ENCODE measurements at places on chromosomes 2 and 18.

DNA sequence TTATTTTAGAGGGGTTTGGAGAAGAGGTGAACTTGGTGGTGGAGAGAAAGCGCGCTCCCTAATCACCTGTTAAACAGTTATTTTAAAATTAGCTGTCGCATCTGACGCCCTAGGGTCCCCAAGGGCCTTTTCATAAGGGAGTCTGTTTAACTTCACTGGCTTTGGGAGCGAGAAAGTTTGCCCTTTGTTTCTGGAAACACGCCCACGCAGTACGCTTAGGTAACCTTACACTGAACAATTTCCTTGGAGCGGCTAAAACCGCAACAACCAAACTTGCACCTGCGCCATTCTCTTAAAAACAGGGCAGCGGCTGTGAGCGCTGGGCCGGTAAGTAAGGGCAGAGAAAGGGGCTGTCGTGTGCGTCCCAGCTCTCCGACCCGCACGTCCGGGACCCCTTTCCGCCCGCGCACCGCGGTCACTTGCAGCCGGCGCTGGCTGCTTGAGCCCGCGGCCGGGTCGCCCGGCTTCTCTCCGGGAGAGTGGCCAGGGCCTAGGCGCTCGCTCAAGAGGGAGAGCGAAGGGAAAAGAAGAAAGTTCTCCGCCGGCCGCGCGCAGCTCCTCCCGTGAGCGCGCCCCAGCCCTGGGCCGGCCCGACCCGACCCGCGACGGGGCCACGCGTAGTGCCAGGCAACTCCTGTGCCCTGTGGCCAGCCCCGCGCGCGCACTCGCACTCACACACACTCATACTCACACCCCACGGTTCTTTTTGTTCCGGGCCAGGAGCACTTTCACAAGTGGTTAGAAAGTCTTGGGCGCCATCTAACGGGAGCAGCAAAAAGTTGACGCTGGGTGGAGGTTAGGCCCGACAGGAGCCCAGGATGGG is 19.2 kb downstream of the POU3F3 start:
- peak; percentile 88 for DNase-seq

DNA sequence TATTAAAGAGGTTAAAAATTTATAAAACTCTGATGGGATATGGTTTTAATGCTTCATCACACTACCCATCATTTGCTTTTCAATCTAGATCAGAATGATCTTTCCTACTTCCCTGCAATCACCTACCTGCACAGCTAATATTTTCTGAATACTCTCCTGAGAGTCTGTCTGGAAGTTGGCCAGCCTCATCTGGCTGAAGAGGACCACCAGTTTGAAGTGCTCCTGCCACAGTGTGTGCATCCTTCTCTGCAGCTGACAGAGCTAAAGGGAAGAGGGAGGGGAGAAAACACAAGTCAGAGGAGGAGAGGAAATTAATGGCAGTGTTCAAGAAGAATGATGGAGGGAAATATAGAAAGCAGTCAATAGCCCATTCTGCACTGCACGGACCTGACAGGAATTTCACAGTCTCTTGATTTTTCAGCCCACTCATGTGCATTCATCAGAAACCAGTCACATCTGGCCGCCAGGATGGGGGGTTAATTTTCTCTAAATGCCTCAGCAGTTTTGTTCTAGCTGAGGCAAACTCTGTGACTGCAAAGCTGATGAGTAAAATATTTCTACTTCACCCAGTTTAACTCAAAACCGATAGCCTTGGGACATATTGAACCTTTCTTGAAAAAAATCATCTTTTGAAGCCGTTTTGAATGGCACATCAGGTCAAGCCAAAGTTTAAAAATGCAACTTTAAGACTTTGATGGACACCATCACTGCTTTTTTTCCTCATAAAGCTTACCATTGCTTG is 201.8 kb upstream of the KLHL14 start:
- no peak for DNase-seq

- no peak for DNase-seq
Observed at GRCh38 chr2:223563462-223563861, 38.7 kb downstream of the SCG2 start.

GRCh38 chr2:3094999-3095958 is 282.3 kb downstream of the EIPR1 start:
- peak; percentile 84 for DNase-seq

DNA sequence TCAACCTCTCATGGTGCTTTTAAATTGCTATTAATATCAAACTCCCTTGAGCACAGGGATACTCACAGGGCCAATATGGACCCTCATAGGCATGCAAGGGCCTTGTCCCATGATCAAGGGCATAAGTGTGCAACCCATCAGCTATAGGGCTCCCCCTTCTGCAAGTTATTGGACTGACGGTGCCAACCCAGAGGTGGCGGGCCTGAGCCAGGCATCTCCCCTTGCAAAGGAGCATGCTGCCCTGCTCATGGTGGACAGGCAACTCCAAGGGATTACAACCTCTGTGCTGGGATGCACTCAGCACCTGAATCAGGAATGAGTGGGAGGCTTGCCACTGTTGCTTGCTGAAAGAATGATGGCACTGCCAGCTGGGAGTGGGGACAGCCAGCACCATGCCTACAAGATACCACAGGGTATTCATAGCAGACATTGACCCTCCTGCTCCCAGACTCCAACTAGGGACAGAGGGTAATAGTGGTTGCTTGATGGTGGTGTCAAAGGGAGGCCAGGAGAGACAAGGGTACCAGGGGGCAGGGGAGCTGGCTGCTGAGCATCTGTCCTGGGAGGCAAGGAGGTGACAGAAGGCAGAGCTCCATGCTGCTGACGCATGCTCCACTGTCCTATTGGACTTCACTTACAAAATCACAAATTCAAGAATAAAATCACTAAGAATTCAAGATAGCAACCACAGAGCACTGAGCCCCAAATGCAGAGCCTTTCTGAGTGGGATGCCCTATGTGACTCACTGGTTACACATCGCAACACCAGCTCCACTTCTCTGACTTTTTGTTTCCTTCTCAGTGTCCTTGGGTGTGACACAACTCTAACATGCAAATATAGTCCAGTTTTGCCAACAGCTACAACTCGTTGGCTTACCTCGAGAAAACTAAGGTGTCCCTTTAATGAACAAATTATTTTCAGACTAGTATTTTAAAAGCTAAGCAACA is 157.1 kb upstream of the CCDC150 start:
- peak; percentile 4 for DNase-seq

DNA sequence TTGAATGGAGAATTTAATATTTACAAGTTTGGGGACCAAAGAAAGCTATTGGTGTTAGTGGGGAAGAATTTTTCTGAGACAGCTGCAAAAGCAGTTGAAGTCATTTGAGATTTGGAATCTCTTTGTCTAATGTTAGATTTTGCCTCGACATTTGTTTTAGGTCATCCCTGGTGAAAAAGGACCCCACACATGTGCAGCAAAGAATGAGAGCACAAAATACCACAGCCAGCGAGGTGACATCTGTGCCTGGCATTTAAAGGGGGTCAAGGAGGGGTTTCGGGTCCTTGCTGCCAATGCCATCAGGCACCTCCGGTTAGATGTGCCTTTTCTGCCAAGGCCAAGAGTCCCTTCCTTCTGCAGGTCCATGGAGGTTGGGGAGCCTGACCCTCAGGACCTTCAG is 173.3 kb downstream of the TRIB2 start:
- no peak for DNase-seq

GRCh38 chr2:240604291-240604938 is 17.9 kb downstream of the CAPN10 start:
- DNase-seq, result peak; percentile 54

GRCh38 chr2:197286805-197287595 is 23.6 kb downstream of the ANKRD44 start:
- DNase-seq, result peak; percentile 50

GRCh38 chr18:13353084-13353823 is 134.7 kb downstream of the LDLRAD4 start:
- DNase-seq, result peak; percentile 64

GRCh38 chr2:71451705-71452104 is 1.7 kb upstream of the DYSF start:
- DNase-seq, result no peak

DNA sequence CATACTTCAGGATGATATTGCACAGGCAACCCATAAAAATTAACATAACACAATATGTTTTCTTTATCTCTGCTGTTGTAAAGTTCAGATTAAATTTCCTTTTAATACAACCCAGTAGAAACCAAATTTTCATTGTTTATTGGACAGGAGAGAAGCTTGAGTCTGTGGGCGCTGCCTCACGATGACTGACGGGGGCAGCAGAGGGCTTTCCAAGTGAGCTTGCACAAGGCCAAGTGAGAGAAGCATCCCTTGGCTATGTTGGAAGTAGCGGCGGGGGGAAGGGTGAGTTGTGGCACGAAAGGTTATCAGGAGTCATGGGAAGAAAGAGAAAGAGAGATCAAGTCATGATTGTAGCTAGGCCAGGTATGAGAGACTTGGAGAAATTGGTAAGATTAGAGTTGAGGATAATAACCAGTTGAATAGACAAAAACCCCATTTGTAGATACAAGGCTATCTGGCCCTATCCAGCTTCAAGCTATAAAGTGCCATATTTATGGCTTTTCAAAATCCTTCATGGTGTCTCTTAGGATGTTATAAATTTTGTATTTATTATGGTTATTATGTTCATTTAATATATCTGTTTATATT is 413.7 kb upstream of the FAM98A start:
- peak; percentile 59 for DNase-seq

Measured in hematopoietic multipotent progenitor cell treated with erythropoietin and hydrocortisone succinate and interleukin-3 and kit ligand, for 6 days (in vitro differentiated cells).